ENCODE measurements at places on chromosomes 7 and 10.

GRCh38 chr7:28315565-28316410, 96.5 kb upstream of the CREB5 start:
- DNase-seq = no peak

DNA sequence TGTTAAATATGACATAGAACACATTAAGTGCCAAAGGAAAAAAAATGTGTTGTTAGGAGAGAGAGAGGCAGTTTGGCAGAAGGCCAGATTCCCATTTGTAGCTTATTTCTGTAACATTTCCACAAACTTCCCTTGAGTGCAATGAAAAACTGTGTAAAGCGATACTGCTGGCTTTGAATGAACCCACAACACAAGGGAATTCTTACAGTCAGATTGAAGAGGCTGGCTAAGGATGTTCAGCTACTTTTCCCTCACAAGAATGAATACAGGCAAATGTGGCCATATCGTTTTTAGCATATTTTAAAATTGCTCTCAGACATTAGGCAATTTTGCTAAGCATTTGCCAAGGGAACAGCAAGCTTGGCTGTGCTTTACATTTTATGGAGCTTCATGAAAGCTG, 614.1 kb upstream of the FZD8 start:
- no peak for DNase-seq

- no peak for DNase-seq
Observed at GRCh38 chr10:29238523-29239135, 50.2 kb upstream of the LYZL1 start.

- no peak for DNase-seq
Observed at GRCh38 chr10:117757086-117757720, 214.7 kb downstream of the EMX2 start.

DNA sequence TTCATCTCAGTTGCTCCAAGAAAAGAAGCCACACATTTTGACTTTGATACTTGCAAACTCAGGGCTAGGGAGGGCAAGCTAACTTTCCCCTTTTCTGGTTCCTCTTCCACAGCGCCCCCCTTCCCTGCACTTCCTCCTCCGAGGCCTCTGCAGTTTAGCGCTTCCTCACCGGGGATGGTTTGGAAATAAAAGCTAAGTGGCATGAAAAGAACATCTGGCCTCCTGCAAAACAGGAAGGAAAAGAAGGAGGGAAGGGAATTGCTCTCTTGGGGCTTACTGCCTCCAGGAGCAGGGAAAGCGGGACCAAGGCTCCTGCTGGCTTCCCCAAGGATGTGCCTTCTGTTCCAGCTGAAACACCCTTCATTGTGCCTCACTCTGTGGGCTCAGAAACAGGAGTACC, 42.3 kb downstream of the PRKCQ start:
- DNase-seq = no peak

DNA sequence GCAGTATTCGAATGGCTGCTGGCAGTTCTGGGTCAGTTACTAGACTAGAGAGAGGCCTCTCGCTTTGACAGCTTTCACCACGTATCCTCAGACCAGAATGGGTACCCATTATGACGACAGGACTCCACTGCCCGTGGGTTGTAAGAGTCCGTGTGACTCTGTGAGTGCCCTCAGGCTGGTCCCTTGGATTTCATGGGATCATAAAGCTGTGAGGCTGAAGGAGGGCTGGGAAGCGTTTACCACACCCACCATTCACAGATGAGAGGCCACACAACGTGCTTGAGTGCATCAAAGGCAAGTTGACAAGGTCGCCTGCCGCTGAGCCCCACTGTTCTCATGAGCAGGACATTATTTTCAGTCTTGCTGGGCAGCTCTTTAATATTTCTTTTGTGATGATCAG, 87.2 kb downstream of the EZH2 start:
- no peak for DNase-seq

GRCh38 chr7:22202141-22202540, 154.8 kb downstream of the RAPGEF5 start:
- no peak for DNase-seq

GRCh38 chr7:47438411-47439029, 143.4 kb downstream of the TNS3 start:
- DNase-seq = no peak

DNA sequence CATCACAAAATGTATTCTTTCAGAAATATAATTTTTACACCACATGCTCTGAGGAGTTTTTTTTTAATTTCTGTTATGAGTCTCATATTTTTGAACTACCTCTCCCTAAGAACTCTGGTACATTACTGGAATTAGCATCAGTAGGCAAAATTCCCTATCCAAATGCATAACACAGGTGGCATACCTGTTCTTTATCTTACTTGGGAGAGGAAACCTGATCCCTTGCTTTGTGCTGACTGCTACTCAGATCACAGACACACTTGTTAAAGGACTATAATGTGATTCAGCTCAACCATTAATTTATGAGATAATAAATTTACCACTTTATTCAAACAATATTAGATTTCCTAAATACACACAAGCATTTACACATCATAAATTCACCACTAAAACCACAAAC, 617.2 kb downstream of the GRM8 start:
- no peak for DNase-seq

Measured in NK-92 treated with Interleukin-12 subunit alpha and Interleukin-12 subunit beta, amount 100 ng/mL, for 24 hours (cell line).